Putamen (tissue), 1 donor: ENCODE measurements at places on chromosomes 5 and 9.

- no peak for DNase-seq
These were observed 320.9 kb downstream of the IRX2 start for GRCh38 chr5:2430606-2431005.

GRCh38 chr9:123607479-123607878 lies 251.5 kb downstream of the CRB2 start:
- no peak for DNase-seq

GRCh38 chr5:57442080-57442839 lies 40.4 kb downstream of the ACTBL2 start:
- no peak for DNase-seq

DNA sequence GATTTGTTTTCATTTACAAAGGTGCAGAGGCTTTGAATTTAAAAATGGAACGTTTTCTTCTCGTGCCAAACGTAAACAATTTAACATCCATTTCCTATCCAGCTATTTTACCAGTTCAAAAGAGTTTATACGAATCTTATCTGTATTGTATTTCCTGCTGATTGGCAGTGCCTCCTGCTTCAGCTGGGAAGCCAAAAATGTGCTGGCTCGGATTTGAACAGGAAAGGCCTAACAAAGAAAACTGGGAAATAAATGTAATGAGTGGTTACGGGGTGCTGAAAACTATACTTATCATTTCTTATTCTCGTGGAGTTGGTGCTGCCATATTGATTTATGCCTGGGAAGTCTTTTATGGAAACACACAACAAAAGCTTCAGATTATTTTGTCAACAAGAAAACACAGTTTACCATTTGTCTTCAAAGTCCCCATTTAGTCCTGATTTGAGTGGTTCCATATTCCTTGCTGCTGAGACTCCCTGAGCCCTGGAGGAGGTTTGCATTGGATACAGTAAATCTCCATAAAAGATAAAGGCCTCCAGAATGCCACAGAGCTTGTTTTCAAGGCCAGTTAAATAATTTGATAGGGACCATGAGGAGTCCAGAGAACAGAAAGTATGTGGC lies 507.4 kb downstream of the RASEF start:
- peak; percentile 10 for DNase-seq

DNA sequence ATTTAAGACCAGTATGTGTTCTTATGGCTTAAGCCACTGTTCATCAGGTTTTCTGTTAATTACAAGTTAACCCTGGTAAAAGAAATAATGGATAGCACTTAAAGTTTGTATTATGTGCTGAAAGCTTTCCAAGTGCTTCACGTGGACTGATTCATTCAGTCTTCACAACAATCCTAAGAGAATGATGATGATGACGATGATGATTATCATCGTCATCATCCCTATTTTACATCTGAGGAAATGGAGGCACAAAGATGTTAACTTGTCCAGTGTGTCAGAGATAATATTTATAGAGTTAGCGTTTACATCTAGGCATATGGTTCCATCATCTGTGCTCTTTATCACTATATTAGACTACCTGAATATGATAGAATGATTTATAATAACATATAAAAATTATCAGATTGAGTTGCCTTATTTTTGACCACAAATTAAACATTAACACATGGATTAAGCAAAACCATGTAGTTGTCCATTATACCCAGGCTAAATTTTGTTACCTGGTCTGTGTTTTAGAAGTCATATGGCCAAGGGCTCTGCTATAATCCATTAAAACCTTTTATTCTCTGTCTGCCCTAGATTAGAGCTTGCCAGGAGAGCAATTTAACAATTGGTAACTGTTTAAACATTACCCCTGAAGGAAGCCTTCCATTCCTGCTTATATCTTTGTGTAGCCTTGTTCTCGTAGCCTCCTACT lies 102.3 kb upstream of the MAP3K1 start:
- DNase-seq, result no peak

DNA sequence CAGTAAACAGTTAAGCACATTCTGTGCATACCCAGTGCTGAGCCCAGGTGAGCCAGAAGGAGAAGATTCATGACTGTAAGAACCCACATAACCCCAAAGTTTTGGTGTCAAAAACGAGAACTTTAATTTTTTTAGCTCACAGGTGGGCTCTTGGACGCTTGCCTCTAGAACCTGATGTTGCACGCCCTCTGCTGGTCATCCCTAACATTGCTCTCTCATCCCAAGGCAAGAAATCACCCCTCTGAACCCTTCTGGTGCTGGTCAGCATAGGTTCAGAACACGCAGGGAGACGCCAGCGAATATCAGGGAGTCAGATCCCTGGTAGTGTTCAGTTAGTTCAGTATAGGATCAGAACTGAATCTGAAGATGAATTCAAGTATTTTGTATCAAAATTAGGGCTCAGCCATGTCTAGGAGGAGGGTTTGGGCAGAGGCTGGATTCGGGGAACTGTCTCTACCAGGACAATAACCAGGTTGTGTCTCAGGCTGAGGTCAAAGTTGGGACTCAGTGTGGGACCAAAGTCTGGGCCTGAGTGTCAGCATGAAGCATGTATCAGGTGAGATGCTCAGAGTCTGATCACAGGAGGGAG lies 4.1 kb upstream of the DNAJB5 start:
- peak; percentile 64 for DNase-seq

- no peak for DNase-seq
These were observed 20.0 kb upstream of the TEX48 start for GRCh38 chr9:114701988-114702387.

DNA sequence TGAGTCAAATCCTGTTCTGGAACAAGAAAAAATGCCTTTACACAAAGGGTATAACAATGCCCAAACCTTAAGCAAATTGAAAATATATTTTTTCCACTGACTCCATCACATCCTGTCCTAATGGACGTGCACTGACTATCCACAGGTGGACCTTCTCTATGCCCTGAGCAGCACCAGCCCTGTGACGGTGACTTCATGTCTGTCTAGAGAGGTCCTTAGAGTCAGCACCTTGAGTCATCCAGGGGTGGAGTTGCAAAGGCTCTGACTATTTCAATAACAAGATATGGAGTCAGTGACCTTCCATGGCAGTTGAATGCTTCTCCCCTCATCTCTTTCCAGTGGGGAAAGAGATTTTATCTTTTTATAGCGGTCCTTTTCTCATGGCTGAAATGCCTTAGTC lies 78.0 kb downstream of the YIPF5 start:
- DNase-seq, result no peak

DNA sequence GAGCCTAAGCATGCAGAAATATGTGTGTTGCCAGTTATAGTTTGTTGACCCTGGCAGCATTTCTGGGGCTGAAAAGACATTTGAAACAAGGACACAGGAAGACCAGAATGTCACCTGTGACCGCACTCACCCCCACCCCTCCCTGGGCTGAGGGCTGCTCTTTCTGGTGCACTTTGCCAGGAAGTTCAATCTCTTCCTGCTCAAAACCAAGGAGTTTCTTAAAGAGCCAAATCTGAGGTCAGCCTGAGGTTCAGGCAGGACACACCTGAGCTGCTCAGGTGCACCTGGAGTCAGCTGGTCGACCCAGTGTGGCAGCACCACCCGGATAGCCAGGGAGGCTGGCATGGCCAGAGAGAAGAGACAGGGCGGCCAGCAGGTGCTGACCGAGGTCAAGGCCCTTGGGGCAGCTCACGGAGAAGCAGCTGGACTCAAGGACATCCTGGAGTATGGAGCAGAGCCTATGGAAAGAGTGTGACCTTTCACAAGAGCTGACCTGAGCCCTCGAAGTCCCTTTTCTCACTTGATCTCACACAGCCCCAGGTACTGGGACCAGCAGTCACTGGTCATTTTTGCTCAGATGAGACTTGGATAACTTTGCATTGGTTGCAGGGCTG lies 376.9 kb upstream of the IRX4 start:
- DNase-seq, result no peak

DNA sequence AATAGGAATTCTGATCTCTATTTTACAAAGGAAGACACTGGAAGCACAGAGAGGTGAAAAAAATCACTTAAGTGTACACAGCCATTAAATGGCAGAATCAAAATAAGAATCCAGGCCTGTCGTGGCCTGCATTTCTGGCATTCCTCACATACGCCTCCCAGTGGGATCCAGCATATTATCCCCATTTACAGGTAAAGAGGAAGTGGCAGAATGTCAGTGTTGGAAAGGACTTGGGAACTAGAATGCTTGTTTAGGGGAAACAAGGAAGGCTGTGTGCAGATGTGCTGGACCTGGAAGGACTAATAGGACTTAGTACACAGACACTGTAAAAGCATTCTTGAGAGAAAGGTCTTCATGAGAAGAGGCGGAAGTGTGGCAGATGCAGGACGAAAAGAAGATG lies 241.8 kb downstream of the TRIM32 start:
- no peak for DNase-seq

DNA sequence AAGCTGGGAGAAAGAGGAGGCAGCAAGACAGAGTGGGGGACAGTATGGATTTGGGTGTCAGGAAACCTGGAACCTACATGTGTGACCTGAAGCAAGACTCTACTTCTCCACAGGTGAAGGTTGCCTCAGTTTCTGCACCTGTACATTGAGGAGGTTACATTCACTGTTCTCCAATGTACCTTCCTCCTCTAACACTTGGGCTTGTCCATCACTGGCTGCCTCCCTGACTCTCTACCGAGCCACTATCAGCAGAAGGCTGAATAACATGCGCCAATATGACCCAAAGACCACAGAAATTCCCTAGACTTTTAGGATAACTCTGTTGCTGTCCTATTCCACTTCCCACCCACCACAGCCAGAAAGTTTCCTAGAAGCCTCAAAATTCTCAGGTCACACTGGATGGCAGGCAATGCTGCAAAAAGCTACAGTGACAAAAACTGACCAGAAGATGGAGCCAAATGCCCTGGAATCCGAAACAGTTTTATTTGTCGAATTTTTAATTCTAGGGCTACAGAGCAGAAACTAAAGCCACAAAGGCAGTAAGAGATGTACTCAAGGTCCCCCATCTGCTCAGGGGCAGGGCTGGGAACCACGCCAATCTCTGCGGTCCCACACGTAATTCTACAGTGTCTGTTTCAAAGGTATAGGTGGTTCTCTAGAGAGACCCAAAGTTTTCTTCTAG lies 64.4 kb downstream of the FAM114A2 start:
- DNase-seq, result peak; percentile 20

DNA sequence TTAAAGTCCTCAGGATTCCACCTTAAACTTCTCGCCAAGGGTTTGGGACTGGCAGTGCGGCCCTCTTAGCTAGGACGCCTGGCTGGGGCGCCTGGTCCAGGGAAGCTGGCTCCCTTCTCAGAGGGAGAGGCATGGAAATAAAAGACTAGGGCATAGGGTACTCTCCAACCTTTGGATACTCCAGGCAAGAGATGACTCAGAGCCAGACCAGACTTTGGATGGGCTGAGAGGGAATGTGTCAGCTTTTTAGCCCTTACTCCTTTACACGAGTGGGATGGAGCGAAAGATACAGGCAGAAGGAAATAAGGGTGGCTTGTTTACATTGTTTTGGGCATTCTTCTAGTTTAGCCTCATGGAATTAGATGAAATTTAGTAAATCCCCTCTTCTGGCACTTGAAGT lies 48.2 kb downstream of the IL31RA start:
- DNase-seq, result no peak

GRCh38 chr9:76643399-76644117 lies 120.7 kb upstream of the PCA3 start:
- DNase-seq, result no peak

DNA sequence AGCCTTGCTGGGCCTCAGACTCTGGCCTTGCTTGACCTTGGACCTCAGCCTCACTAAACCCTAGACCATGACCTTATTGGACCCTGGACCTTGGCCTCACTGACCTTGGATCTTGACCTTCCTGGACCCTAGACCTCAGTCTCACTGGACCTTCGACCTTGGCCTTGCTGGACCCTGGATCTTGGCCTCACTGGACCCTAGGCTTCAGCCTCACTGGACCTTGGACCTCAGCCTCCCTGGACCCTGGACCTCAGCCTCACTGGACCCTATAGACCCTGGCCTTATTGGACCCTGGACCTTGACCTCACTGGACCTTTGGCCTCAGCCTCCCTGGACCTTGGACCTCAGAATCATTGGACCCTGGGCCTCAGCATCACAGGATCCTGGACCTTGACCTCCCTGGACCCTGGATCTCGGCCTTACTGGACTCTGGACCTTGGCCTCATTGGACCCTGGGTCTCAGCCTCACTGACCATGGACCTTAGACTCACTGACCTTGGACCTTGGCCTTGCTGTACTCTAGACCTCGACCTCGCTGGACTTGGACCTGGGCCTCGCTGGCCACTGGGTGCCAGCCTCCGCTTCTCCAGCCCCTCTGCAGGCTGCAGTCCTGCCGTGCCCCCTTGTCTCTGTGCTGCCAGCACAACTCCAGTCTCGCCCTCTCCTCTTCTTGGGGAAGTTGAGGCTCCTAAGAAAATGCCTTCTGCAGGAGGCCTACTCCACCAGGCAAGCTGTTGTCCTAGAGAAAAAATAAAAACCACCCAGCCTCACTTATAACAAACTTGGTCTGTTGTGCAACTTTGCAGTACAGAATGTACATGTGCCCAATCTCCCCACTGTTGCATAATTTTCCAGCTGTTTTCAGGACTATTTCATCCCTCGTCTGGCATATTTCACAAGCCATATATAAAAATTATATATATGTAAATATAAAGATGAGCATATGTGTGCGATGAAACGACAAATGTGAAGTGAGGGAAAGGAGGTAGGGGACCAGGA lies 11.0 kb upstream of the ADAMTS2 start:
- no peak for DNase-seq

DNA sequence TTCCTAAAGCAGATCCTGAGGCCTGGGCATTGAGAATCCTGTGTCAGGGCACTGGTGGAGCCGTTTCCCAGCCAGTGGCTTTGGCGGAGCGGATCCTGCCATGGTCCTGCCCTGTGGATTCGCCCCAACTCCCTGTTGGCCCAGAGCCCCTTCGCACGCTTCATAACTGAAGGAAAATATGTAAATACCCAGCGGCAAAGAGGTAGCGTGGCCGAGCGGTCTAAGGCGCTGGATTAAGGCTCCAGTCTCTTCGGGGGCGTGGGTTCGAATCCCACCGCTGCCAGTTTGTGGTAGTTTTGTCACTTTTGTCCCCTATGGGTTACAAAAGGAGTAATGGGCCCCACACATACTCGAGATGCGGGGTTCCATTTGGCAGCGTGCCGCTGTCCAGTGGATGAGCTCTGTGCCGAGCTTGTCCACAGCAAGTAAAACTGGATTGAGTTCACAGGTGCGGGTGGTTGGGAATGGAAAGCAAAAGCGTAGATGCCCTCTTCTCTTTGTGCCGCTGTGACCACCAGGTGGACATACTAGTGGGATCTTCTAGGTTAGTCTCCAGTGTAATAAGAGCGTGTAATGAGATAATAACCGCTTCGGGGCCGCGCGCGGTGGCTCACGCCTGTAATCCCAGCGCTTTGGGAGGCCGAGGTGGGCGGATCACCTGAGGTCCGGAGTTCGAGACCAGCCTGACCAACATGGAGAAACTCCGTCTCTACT lies 17.3 kb downstream of the TRIM7 start:
- DNase-seq, result peak; percentile 63

GRCh38 chr9:34520096-34520495 lies 2.7 kb downstream of the ENHO start:
- no peak for DNase-seq

DNA sequence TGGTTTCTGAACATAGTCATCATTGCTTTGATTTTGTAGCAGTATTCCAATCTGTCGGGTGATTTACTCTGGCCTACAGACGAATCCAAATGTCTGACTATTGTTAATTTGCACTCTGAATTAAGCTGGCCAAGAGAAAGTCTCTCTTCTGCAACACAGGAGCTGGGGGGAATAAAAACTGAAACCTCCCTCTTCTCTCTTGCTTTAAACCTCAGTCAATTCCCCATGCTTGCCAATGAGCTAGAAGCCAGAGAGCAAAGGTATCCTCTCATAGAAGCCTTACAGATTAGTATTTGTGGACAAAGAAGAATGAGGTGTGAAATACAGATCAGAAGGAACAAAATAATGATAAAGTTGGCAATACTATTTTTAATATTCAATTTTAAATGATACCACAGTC lies 353.9 kb upstream of the CDH10 start:
- DNase-seq, result no peak

GRCh38 chr5:40507095-40507494 lies 172.6 kb upstream of the PTGER4 start:
- no peak for DNase-seq
